ENCODE measurements at places on chromosomes 2 and 18. TPM values are rescaled to one million over a fixed set of nuclear protein-coding genes. Genes with fewer than 3 reads are reported as not detected.
A peak's percentile ranks its signal among the peaks of the same experiment; 100 is the strongest.

DNA sequence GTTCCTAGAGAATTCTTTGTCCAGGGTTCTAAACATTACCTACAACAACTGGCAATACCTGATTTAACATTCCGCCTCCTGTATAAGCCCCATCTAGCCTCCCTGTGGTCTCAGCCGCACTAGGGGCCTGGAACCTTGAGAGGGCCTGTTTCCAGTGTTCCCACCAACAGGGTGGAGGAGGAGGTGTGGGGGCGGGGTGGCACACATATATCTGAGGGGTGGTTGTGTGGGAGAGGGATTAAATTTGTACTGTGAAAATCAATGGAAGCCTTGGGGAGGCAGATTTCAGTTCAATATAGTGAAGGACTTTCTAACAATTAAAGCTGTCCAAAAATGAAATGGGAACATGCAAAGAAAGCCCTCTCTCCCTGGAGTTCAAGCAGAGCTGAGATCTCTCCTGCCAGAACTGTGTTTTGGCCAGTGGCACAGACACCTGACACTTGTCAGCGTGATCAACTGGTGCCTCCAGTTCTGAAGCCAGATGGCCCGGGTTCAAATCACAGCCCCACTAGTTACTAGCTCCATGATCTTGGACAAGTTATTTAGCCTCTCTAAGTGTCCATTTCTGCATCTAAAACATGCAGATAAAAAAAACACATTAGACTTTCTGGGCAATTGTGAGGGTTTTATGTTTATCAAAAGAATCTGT is 17.0 kb upstream of the FZD7 start:
- no peak for DNase-seq

DNA sequence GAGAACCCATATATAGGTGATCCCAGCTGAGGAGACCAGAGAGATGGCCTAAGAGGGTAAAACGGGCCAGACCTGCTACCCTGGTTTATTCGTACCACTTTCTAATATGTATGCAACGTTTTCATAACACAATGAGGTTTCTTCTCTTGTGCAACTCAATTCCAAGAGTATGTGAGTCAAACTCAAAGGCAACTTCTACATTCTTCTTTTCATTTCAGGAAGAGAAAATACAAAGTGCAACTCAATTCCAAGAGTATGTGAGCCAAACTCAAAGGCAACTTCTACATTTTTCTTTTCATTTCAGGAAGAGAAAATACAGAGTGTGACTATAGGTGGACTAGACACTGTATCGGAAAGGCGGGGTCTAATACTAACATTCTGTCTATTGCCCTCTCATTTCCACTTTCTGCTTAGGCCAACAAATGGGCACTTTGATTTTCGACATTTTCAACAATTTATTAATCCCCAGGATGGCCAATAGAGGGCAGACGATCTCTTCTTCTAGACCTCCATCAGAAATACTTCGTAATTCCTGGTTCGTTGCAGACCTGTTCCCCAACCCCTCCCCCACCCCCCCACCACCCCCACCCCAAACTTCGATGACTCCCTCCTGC is 3.7 kb upstream of the CRIM1 start:
- DNase-seq, result no peak

DNA sequence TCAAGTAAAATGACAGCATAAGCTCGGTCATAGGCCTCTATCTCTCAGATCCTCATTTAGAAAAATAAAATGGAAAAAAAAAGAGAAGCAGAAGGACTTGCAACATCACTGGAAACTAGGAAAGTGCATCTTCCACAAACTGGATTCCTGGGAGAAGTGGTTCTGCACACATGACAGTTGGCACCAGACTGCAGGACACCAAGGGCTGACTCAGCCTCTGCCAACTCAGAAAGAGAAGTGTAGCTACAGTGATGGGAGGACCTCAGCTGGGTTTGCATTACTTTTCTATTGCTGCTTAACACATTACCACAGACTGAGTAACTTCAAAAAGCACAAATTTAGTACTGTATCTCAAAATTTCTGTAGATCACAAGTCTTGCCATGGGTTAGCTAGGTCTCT is 409.5 kb upstream of the GCFC2 start:
- DNase-seq, result no peak

DNA sequence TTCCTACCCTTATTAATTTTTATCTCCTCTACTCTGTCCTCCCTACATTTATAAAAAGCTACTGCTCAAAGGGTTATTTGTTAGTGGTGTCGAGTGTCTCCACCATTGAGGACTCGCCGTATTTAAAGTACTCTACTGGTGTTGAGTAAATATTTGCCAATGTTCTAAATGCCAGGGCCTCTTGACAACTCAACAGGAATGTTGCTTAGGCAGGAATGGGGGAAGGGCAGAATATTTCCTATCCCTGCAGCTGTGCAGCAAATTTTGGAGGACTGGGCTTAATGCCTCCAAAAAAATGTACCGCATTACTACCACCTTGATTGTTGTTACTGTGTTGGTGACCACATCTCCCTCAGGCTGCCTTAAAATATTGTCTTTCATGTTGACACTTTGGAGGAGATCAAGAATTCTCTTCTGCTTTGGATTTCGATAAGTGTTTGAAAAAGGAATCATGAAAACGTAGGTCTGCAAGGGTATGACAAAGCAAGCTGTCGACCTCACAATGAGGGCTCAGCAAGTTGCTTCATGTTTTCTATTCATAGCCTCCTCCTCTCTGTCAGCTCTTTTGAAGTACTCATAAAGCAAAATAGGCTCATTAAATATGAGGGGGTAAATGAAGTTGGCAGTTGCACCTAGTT is 84.3 kb downstream of the EFEMP1 start:
- no peak for DNase-seq

GRCh38 chr2:74843433-74843832 is 9.5 kb downstream of the HK2 start:
- no peak for DNase-seq

- peak; percentile 11 for DNase-seq
These were observed 1.2 kb downstream of the SAP130 start for GRCh38 chr2:128026448-128027277.

GRCh38 chr18:54973046-54973445 is 13.8 kb upstream of the CCDC68 start:
- DNase-seq, result no peak

Gene COPS9
- 77.0 TPM for polyA plus RNA-seq

Gene HOXD13
- 0.20 TPM for polyA plus RNA-seq

Gene CRYGD
- 0.26 TPM for polyA plus RNA-seq
